ENCODE measurements at places on chromosomes 11 and 22.

- no peak for DNase-seq
Observed at GRCh38 chr11:35494957-35495490, 30.4 kb downstream of the PAMR1 start.

DNA sequence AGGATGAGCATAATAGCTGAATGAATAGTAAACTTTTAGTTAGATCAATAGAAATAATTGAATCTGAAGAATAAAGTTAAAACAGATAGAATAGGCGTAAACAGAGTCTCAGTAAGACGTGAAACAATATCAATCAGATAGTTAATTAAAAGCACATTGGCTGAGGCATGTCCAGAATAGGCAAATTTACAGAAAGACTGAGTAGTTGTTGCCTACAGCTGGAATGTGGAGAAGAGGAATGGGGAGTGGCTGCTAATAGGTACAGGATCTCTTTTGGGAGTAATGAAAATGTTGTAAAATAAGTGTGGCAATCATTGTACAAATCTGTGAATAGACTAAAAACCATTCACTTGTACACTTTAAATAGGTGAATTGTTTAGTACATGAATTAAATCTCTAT is 36.3 kb upstream of the ME3 start:
- no peak for DNase-seq

DNA sequence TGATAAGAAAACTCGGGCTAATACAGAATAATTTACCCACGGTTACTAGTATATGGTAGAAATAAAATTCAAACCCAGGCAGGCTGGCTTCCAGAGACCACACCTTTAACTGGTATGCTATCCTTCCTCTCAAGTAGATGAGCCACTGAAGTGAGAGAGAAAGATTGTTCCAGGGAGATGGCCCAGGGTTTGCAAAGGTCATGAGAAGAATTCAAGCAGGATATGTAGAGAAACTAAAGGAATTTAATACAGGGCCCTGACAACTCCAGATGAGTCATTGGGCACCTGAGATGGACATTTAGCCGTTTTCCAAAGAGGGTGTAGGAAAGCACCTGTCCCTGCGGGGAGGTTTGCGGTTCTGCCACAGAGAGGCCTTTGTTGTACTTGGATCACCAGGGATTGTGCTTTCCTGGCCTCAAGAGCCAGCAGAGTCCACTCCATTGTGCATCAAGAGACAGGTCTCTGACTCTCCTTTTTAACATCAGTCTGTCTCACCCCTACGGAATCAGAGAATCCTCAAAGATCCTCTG is 152.7 kb upstream of the BLID start:
- DNase-seq = no peak

GRCh38 chr11:77371646-77372045 is 70.2 kb upstream of the GDPD4 start:
- DNase-seq = no peak

DNA sequence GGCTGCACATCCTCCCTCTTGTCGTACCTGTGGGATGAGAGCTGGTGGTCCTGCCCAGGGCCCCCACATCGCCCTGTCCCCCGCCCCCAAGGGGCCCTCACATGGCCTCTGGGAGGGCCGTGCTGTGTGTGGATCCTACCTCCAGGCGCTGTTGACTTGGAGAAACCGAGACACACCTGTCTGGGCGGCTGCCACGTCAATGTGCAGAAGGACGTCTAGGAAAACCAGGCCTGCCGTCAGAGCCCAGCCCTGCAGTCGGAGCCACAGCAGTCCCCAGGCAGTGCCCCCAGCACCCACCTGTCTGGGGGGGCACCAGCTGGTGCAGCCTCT is 14.2 kb downstream of the ALG12 start:
- DNase-seq = no peak

- DNase-seq = no peak
Observed at GRCh38 chr11:47485107-47485506, 36.2 kb upstream of the RAPSN start.

DNA sequence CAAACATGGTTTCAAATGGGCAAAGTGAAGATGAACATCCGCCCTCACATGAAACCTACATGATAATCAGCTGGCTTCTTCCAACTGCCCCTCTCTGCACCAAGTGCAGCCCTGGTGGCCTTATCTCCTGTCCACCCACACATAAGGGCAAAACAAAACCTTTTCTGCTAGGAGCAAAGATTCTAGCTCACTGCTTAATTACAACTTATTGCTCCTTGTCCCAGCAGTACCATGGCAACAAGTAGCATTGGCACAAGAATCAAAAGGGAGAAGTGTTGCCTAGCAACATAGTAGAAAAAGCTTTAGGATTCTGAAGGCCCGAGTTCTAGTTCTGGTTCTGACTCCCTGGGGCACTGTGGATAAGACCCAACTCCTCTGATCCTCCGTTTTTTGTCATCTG is 68.7 kb upstream of the BMAL1 start:
- no peak for DNase-seq

- DNase-seq = no peak
Observed at GRCh38 chr11:109023036-109023435, 358.2 kb downstream of the DDX10 start.

DNA sequence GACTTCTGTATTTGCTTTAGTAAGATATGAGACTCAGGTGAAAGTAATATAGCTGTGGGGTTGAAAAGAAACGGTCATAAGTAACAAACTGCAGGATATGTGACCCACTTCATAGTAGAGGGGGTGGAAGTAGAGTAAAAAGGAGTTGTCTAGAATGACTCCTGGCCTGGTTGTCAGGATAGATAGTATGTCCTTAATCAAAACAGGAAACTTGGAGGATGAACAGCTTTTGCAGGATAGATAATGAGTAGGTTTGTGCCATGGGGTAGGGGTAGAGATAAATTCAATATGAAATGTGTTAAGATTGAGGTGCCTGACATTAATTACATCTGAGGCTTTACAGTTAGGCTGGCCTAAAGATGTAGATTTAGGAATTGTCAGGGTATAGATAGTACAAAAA is 47.0 kb upstream of the B3GNT6 start:
- DNase-seq = no peak

DNA sequence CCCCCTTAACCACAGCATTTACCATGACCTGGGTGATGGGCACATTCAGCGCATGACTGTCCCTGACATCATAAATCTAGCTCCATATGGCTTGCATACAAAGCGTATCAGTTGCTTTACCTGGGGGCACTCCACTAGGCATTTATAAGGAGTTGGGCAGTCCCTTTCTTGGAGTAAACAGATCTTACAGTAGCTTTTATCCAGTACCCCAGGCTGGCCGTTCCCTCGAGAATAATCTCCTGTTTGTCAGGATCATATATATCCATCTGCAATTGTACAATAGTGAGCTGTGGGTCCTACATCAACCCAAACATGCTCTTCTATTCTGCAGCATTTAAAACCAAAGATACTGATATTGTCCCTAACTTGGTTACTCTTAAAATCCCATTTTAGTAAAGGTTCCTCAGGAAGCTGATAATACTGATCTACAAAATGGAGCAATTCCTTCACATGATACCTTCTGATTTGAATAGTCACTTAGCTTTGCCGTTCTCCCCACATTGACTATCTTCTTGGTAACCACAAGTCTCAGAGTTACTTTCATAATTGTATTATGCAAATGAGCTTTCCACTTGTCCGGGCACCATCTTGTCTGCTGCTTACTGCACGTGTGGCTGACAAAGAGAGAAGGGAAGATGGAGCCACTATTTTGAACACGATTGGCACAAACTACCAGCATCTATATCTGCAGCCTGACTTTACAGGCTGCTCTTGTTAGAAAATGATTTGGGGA is 205.0 kb downstream of the CWF19L2 start:
- no peak for DNase-seq

DNA sequence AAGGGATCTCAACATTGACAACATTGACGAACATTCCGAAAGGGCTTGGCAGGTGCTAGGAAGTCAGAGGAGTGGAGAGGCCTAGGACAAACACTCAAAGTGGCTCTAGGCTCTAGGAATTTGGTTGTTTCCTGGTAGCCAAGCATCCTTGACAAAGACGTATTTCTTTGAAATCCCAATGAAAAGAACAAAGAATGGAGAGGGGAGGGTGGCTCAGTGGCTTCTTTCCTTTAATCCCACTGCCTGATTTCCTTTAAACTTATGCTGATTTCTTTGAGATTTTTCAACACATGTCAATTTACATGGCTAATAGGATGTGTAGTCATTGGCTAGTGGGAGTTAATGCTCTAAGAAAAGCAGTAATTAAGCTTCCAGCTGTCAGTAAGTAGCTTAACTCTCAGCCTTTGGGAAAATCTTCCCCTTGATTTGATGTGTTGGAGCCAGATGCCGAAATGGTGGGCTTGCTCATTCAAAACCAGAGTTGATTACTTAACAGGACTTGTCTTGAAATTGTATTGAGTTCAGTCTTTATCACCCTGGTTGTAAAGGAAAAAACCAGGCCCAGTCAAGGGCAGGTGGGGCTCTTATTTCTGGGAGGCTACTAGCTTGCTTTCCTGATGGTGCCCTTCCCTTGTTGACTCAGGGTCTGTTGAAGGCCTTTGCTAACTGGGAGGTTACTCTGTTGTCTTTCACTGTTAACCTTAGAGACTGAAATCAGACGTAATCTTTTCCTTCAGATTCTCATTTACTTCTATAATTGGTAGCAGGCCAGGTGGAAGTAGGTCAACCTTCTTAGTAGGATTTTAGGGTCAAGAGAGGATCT is 44.6 kb upstream of the SORL1-AS1 start:
- no peak for DNase-seq

DNA sequence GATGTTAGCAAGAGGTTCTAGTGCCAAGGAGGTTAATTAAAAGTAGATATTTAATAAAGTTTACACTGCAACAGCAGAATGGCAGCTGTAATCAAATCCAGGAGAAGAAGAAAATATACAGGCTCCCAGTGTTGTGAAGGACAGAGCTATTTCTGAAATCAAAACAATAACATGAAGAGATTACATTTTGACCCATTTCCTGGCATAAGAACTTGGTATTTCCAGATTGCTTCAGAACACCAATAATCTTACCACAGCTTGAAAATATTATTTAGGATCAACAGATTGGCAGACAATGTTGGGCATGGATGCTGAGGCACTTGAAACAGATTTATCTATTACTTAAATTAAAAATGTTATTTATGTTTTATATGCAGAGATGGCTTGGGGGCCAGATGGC is 692.5 kb downstream of the KCNA4 start:
- DNase-seq = no peak

GRCh38 chr11:100932474-100933100 is 197.0 kb downstream of the PGR start:
- DNase-seq = no peak

- no peak for DNase-seq
Observed at GRCh38 chr11:134685793-134686380, 273.8 kb upstream of the B3GAT1 start.

DNA sequence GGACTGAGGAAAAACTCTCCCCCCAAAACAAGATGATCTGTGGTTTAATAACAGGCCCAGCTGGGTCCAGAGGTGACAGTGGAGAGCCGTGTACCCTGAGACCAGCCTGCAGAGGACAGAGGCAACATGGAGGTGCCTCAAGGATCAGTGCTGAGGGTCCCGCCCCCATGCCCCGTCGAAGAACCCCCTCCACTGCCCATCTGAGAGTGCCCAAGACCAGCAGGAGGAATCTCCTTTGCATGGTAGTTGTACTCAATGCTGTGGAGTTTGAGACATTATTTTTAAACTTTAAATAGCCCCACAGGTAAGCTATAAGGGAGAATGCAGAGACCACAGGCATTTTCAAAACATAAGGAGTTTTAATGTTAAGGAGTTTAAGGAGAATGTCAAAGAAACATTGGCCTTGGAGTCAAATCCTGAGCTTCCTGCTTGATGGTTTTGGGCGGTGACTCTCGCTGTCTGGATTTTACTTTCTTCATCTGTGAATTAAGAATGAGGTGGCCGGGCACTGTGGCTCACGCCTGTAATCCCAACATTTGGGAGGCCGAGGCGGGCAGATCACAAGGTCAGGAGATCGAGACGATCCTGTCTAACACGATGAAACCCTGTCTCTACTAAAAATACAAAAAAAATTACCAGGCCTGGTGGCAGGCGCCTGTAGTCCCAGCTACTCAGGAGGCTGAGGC is 6.8 kb downstream of the APOL1 start:
- DNase-seq = no peak

GRCh38 chr11:101555366-101555765 is 28.4 kb downstream of the TRPC6 start:
- DNase-seq = no peak

GRCh38 chr22:46290843-46291785 is 5.6 kb upstream of the GTSE1 start:
- no peak for DNase-seq

Measured in AG09319 (cell line).